SK-N-SH (cell line): ENCODE measurements at places on chromosomes 5 and 9.

GRCh38 chr9:134663753-134664415 is 22.3 kb downstream of the COL5A1 start:
- no peak for DNase-seq
- H3K36me3 ChIP-seq, result peaks cover 39% of the 10 kb centered on the region
- peaks cover 40% of the 10 kb centered on the region for H3K4me1 ChIP-seq

DNA sequence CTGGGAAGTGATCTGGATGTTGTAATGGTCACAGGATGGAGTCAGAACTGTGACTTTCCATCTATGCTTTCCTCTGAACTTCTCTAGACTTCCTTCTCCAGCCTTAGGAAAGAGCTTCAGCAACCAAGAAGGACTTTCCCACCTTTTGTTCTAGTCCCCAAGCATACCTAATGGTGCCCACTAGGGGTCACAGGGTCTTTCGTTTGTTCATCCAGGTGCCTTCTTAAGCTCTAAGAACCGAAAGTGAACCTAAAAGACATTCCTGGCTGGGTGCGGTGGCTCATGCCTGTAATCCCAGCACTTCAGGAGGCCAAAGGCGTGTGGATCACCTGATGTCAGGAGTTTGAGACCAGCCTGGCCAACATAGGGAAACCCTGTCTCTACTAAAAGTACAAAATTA is 1.8 kb upstream of the WNT8A start:
- H3K27ac ChIP-seq, result no peak overlapping the region
- no peaks in the 10 kb centered on the region for H3K36me3 ChIP-seq
- no peak overlapping the region for H3K4me3 ChIP-seq
- no peak for DNase-seq

DNA sequence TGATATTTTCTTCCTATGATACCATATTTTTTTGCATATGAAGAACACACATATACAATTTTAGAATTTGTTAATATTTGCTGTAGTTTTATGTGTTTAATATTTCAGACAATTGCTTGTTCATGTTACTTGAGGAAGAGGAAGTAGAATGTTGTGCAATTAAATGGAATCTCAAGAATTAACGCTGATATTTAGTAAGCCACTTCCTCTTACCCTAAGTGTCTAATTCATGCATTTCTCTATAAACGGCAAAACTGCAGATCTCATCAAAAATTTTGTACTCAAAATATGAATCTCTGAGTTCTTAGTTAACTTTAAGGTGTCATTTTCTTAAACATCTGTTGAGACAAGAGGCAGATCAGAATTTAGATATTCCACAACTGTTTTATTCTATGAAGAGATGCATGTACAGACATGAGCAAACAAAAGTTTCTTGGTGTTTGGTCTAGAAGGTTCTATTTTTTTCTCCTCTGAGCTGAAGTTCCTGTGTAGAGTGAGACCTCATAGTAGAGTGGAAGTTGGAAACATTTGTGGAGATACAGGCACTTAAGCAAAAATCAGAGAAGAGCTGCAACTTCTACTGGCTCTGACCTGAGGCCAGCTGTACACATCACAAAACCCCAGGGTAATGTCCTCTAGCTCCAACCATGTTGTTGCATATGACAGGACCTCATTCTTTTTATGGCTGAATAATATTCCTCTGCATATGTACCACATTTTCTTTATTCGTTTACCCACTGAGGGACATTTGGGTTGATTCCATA is 16.6 kb upstream of the TGFBI start:
- H3K27me3 ChIP-seq, result no peaks in the 10 kb centered on the region
- peaks cover 67% of the 10 kb centered on the region for H3K4me1 ChIP-seq
- H3K4me3 ChIP-seq, result no peak overlapping the region

DNA sequence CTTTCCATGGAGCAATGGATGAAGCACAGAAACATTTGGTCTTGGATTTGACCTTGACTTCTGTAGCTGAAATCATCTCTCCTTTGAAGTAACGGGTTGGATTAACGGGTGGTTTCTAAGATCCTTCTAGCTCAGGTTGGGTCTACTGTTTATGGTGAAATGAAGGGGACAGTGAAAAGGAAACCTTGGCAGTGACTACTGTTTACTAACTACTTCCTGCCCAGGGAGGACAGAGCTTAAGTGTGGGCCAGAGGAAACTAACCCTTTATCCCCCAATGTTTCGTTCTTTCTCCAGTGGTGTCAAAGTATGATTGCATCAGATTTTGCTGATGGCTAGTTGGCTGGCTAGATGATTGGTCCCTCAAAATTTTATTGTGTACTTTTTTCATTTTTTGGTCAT is 22.2 kb downstream of the SKP2 start:
- no peaks in the 10 kb centered on the region for H3K27me3 ChIP-seq
- H3K4me1 ChIP-seq, result no peaks in the 10 kb centered on the region
- H3K36me3 ChIP-seq, result peaks cover 95% of the 10 kb centered on the region
- no peak overlapping the region for H3K4me3 ChIP-seq
- no peak for DNase-seq

- peaks cover 8% of the 10 kb centered on the region; the same call in 1 of the 2 replicates for H3K36me3 ChIP-seq
- no peak overlapping the region for H3K27ac ChIP-seq
- DNase-seq, result no peak
- H3K4me3 ChIP-seq, result no peak overlapping the region
- no peaks in the 10 kb centered on the region; the same call in 1 of the 2 replicates for H3K4me1 ChIP-seq
Measured at GRCh38 chr5:146683861-146684260, 167.9 kb upstream of the GPR151 start.
